ENCODE measurements at places on chromosomes 12 and 14.

- DNase-seq = no peak
Observed at GRCh38 chr14:100732766-100733100, 6.0 kb downstream of the DLK1 start.

- no peak for DNase-seq
Observed at GRCh38 chr12:56995201-56995929, 11.0 kb downstream of the ZBTB39 start.

DNA sequence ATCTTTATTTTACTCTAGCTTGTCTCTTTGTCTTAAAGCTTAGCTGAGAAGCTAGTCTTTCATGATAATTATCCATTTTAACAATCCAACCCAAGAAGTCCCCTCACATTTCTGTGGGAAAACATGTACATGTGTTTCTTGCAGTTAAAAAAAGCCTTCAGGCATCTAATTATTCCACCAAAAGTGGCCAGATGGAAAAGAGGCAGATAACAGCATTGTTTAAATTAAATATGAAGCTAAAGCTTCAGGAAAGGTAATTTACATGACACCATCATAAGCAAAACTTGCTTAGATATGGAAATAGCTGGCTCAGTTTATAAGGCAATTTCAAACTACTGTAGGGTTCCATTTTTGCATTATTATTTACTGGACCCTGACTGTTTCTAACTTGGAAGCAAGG lies 175.4 kb downstream of the UNC79 start:
- no peak for DNase-seq

- DNase-seq = no peak
Observed at GRCh38 chr12:46267575-46267824, 1.3 kb downstream of the SLC38A1 start.

DNA sequence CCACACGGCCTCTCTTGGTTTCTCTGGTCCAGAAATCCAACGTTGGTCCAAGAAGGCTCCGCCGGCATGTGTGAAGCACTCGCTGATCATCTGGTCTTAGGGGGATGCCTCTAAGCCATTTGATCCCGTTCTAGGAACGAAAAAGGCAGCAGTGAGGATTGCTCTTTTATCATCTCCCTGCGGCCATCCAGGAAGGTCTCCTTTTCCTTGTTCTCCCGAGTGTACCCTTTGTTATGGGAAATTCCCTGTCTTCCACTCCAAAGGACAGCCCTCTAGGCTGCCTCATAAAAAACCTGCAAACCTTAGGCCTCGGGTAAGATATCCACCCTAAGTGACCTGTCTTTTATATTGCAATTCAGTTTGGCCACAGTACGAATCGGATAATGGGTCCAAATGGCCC lies 85.8 kb downstream of the TMTC3 start:
- DNase-seq = no peak

DNA sequence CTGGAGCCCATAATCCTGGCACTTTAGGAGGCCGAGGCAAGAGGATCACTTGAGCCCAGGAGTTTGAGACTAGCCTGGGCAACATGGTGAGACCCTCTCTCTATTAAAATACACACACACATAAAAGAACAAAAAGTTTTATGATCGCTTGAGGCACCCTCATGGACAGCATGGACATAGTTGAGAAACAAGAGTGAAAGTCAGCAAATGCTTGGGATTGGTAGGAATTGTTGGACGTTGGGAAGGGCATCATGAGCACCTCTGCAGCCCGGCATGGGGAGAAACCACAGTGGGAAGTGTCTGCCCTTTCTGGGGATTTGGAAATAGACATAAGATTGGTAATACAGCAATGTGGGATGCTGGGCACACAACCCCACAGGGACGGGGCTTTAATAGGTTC lies 231.9 kb upstream of the FOXN3 start:
- DNase-seq = no peak

DNA sequence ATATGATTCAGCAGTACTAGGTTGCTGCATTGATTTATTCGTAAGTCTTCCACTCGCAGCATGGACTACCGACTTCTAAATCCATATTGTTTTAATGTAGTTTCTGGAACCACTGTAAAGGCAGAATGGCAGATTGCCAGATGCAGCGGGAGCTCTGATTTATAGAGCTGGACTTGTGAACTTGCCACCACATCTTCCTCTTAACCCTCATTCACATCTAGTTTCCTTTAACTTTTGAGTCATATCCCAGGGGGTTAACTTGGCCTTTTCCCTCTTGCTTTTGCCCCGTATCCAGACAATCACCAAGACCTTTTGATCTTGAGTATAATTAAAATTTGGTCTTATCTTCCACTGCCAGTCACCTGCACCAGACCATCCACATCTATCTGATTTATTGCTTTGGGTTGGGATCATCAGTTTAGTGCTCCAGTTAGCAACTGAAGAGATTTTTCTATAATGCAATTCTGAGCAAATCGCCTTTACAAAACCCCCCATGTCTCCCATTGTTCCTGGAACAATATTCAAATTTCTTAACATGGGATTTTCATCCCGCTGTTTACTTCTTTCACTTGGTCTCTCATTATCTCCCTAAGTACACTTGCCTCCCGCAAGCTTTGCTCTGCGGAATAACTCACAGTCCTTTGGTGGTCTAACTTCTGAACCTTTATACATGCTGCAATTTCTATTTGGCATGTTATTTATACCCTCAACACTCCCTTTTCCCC lies 130.5 kb downstream of the ACSS3 start:
- DNase-seq = no peak

GRCh38 chr14:50397390-50398188 lies 908 bp upstream of the CDKL1 start:
- DNase-seq = no peak

GRCh38 chr14:104392396-104393198 lies 187.0 kb upstream of the C14orf180 start:
- no peak for DNase-seq

GRCh38 chr12:117875744-117876435 lies 92.9 kb downstream of the KSR2 start:
- DNase-seq = no peak

GRCh38 chr14:36661506-36662257 lies at the start of gene PAX9:
PAX9 (plus strand) TSS chr14:36661860; CDS start chr14:36662090, 230 bp downstream.
- no peak for DNase-seq

DNA sequence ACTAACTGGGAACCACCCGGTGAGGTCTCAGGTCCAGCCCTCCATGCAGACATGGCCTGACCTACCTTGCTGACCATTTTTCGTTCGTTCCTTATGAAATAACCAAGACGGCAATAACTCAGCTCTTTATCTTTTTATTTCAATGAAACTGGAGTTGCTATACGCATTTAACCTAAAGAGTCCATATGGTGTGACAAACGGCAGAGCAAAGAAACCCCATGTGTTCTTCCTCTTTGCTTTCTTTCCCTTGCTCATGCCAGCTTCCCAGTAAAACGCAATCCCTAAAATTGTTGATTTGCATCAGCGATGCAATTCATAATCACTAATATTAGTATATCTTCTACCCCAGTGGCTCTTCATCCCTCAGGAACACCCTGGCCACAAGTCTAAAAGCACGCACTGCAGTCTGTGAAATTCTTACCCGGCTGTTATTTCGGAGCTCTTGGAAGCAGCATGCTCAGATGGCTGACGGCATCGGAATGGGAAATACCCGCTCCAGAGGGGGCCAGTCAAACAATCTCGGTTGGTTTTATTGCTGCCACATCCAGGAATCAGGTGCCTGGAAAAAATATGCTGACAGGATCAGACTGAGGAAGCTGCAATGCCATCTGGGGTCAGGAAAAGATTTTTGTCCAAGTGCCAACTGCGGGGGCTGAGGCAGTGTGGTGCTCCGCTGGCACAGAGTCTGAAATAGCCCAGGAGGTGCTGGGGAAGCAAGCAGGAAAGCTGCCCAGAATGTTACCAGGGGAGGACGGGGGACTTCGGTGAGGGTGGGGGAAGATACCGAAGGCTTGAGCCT lies 28.2 kb upstream of the KCNA1 start:
- no peak for DNase-seq

DNA sequence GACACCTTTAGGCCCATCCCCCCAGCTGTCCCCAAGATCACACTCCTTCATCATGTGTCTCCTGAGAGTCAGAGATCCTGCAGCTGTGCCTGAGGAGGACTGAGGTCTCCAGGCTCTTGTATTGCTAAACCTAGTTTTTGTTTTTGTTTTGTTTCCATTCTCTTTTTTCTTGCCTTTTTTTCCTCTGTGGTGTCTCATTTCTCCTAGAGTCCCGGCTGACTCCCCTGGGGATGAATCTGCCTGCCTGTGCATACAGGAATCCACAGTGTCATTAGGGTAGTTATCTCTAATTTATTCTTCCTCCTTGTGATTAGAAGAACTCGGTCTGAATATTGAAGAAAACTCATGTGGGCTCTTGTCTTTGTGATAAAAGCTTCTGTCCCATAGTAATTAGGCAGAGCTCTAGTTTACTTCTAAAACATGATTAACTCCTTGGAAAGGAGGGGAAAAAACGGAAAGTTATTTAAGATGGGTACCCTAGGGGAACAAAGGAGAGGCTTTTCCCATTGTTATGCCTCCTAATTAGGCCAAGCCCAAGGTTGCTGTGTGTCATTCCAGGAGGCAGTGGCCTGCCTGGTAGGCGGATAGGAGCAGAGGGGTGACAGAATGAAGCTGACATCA lies 343.2 kb downstream of the ZFP36L1 start:
- DNase-seq = no peak

GRCh38 chr14:21072031-21072473 lies 1.9 kb downstream of the ARHGEF40 start:
- no peak for DNase-seq

DNA sequence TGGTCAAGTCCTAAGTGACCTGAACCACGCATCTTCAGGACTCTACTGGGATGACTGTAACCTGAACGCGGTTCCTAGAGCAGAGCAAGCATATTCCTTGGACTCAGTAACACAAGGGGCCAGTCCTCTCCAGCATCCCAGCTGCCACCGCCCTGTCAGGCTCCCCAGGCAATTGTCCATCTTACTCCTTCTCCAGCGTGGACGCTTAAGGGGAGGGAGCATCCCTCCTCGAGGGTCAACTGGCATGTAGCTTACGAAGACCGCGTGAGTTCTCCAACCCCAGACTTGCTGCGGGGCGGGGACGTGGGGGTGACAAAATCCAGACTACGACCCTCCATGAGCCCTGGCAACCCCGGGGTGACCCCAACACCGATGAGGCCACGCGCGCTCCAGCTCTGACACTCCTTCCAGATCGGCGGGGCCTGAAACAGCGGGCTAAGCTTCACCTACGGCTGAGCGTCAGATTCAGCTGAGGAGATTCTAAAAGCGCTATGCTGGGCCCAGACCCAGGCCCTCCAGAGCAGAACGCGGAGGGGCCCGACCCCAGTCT lies 846 bp upstream of the MTHFD1 start:
- DNase-seq = peak; percentile 1

GRCh38 chr14:96083667-96084320 lies 44.6 kb downstream of the C14orf132 start:
- no peak for DNase-seq

Data from activated CD8-positive, alpha-beta memory T cell treated with anti-CD3 and anti-CD28 coated beads for 1 hour (primary cell).